ENCODE measurements at places on chromosomes 1 and 21.

DNA sequence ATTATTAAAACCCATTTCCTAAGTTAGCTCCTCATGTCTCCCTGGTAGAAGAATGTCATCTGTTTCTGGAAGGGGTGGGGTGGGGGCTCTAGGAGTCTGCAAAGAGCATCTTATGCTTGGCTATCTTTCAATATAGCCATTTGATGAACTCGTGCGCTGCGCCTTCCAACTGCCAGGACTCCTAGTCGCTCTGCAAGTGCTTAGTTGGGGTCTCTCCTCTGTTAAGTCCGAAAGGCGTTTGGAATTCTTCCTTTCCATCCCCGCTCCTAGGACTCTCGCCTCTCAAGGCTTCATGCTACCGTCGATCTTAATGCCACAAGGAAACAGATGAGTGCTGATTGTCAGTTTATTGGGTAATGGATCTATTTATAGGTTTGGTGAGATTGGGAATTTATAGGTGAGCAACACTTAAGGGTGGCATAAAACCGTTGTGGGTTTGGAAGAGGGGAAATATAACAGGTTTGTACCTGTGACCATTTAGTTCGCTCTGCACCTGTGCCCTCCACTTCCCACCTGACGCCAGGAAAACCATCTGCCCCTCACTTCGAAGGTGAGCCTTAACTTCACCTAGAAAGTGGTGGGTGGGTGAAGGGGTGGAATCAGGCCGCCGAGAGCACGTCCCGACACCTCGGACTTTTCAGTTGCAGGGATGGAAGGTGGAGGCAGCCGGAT is 1.1 kb downstream of the KCNH1 start:
- no peak for DNase-seq

GRCh38 chr1:217010253-217010652 is 287.0 kb upstream of the ESRRG start:
- no peak for DNase-seq

DNA sequence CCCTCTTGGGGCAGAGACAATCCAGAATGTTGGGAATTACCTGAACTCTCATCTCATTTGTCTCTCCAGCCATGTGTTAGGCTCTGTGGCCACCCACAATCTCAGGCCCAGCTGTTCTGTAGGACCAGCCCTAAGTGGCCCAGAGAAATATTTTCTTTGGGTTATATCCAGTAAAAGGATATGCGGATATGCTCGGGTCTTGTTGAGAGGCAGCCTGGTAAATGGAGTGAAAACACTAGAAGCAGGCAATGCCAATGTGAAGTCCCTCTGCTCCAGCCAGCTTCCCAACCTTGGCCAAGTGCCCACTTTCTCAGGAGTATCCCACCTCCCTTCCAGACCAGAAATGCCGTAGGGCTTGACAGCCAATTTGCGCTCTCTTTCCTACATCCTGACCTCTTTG is 192.2 kb downstream of the ST6GALNAC3 start:
- DNase-seq, result no peak

DNA sequence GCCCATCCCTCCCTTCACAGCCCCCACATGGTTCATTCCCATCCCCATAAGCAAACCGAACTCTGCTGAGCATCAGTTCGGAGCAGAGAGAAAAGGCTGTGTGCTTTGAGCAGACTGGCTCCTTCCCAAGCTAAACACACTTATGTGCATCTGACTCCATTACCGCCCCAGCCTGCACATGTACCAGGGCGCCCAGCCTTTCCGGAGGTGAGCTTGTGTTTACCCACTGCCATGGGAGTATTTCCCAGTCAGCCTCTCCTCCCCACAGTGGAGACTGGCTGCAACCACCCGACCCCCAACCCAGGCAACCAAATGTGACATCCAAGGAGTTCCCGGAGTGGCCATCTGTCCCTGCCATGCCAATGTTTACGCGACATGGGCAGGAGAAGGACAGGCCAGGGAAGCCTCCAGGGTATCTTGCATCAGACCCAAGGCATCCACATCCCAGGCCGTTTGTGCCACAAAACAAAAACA is 9.4 kb downstream of the TIAM1 start:
- DNase-seq, result no peak

All from activated CD4-positive, alpha-beta T cell treated with anti-CD3 and anti-CD28 coated beads for 48 hours (primary cell).